ENCODE measurements at places on chromosomes 5 and 9.

GRCh38 chr9:134223091-134223490, 58.7 kb upstream of the RNU6ATAC start:
- no peak overlapping the region for H3K27ac ChIP-seq
- H3K4me1 ChIP-seq = peaks cover 34% of the 10 kb centered on the region
- H3K36me3 ChIP-seq = no peaks in the 10 kb centered on the region
- DNase-seq = no peak
- no peak overlapping the region for H3K4me3 ChIP-seq
- H3K27me3 ChIP-seq = no peaks in the 10 kb centered on the region

- H3K27ac ChIP-seq = no peak overlapping the region
- H3K4me3 ChIP-seq = no peak overlapping the region
- peak; percentile 65 for DNase-seq
- no peaks in the 10 kb centered on the region for H3K27me3 ChIP-seq
- H3K4me1 ChIP-seq = peaks cover 30% of the 10 kb centered on the region
These were observed 4.7 kb downstream of the SH3RF2 start for GRCh38 chr5:145941096-145941447.

DNA sequence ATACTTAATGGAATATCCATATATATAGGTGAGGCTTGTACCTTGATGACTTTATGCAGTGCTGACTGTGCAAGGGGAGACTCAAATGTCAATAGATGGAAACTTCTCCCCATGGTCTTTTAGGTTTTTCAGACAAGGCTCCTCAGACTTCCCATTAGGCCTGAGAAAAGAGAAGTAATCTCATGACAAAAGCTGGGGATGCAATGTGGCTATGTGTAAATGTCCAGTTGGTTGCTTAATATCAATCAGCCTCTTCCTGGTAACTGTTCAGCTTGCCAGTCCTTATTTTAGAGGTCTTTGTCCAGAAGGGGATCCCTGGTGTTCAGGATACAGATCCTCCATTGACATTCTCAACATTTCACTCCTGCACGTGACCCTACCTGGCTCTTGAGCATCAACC, 621.1 kb upstream of the CDH18 start:
- H3K4me1 ChIP-seq = no peaks in the 10 kb centered on the region
- no peaks in the 10 kb centered on the region for H3K27me3 ChIP-seq
- H3K4me3 ChIP-seq = no peak overlapping the region
- DNase-seq = no peak

GRCh38 chr5:14501353-14502293, 80.0 kb upstream of the OTULINL start:
- H3K27ac ChIP-seq = no peak overlapping the region
- peaks cover 61% of the 10 kb centered on the region for H3K36me3 ChIP-seq
- DNase-seq = no peak
- no peak overlapping the region for H3K4me3 ChIP-seq
- no peaks in the 10 kb centered on the region for H3K27me3 ChIP-seq
- no peaks in the 10 kb centered on the region for H3K4me1 ChIP-seq

GRCh38 chr5:169754737-169755136, 117.7 kb downstream of the DOCK2 start:
- no peaks in the 10 kb centered on the region for H3K4me1 ChIP-seq
- DNase-seq = peak; percentile 40
- H3K36me3 ChIP-seq = no peaks in the 10 kb centered on the region
- no peak overlapping the region for H3K4me3 ChIP-seq
- H3K27me3 ChIP-seq = no peaks in the 10 kb centered on the region

DNA sequence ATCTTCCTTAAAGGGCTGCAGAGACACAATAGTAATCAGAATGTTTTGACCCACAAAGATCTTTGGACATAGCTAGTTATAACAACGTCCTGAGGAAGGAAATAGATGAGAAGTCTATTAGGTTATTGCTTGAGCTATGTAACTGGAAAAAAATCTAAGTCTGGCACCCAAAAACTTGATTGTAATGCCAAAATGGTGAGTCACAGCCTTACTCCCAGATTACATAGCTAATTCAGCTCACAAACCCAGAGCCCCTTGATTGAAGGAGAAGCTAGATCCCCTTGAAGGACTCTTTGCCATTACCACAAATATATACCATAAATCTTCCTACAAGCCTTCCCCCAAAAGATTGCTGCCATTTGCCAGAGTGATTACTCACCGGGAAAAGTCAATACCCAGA, 341.8 kb upstream of the KIF2A start:
- DNase-seq = no peak
- no peaks in the 10 kb centered on the region for H3K4me1 ChIP-seq
- H3K4me3 ChIP-seq = no peak overlapping the region
- no peak overlapping the region for H3K27ac ChIP-seq
- H3K27me3 ChIP-seq = no peaks in the 10 kb centered on the region
- H3K36me3 ChIP-seq = no peaks in the 10 kb centered on the region

GRCh38 chr9:80158131-80158530, 586.4 kb downstream of the TLE4 start:
- H3K27me3 ChIP-seq = no peaks in the 10 kb centered on the region
- DNase-seq = no peak
- H3K4me3 ChIP-seq = no peak overlapping the region
- H3K27ac ChIP-seq = no peak overlapping the region

DNA sequence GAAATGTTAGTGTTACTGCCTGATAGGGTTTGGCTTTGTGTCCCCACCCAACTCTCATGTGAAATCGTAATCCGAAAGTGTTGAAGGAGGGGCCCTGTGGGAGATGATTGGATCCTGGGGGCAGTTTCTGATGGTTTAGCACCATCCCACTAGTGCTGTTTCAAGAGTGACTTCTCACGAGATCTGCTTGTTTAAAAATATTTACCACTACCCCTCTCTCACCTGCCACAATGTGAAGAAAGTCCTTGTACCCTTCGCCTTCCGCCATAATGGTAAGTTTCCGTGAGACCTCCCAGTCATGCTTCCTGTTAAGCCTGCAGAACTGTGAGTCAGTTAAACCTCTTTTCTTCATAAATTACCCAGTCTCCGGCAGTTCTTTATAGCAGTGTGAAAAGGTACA, 2.6 kb upstream of the RFX3 start:
- H3K27me3 ChIP-seq = no peaks in the 10 kb centered on the region
- no peak overlapping the region for H3K27ac ChIP-seq
- no peaks in the 10 kb centered on the region for H3K36me3 ChIP-seq
- peaks cover 26% of the 10 kb centered on the region for H3K4me1 ChIP-seq
- H3K4me3 ChIP-seq = no peak overlapping the region

DNA sequence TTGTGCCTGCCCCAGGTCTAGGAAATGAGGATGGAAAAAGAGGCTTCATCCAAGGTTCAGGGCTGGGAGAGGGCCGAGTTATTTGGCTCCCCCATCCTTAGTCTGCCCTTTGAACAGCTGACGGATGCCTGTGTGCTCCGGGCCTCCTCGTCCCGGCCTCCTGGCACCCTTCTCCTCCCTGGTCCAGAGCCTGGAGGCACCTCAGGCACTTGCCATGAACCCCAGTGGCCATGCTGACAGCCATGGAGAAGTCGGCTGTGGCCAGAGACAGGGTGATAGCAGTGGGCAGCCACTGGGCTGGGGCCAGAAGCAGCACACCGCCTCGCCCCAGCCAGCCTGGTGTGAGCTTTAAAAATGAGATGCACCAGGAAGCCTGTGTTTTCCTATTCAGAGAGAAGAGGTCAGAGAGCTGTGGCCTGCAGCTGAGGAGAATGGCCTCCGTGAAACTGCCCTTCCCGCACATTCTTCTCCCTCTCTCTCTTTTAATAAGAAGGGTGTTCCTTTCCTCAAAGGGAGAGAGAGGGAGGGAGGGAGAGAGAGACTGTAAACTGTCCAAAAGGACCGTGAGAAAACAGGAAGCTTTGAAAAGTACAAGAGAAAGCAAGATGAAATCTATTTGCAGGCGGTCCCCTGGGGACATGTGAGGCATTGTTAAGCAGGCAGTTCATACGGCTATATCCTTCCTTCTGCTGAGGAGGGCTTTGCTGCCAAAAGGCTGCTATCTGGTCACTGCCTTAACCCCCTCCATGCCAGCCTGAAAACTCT, 55.3 kb downstream of the ZNF366 start:
- H3K4me3 ChIP-seq = no peak overlapping the region
- no peak for DNase-seq
- no peaks in the 10 kb centered on the region for H3K36me3 ChIP-seq
- peak overlapping the region; percentile 90 for H3K27ac ChIP-seq
- H3K27me3 ChIP-seq = no peaks in the 10 kb centered on the region

GRCh38 chr9:95989297-95989696, 113.8 kb downstream of the ERCC6L2 start:
- no peaks in the 10 kb centered on the region for H3K36me3 ChIP-seq
- DNase-seq = no peak
- no peaks in the 10 kb centered on the region for H3K27me3 ChIP-seq
- no peak overlapping the region for H3K4me3 ChIP-seq
- H3K4me1 ChIP-seq = no peaks in the 10 kb centered on the region

DNA sequence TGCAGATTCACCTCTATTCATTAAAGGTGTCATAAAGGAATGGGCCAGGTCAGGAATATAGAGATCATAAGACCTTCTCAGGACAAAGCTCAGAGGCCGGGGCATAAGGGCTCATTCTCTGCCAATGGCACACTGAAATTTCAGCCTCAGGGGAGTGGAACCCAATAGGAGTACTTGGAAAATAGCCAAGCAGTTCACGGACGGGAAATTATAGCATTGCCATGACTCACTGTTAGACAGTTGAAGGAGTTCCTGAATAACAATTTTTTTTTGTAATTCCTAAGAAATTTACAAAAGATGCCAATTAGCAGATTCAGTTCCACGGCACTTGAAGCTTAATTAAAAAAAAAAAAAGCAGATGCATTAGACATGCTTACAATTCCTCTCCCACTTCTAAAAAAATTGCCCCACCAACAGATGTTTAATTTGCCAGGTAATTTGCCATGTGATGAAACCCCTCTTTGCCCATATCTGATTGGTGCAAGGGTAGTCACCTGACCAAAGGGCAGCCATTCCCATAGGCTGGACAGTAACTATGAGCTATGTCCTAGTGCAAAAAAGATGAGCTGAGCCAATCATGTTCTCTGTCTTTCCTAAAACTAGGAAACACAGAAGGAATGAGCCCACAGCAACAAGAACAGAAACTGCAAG, 58.6 kb downstream of the PTCD2 start:
- no peak overlapping the region for H3K27ac ChIP-seq
- no peaks in the 10 kb centered on the region for H3K27me3 ChIP-seq
- no peaks in the 10 kb centered on the region for H3K36me3 ChIP-seq
- H3K4me3 ChIP-seq = no peak overlapping the region

GRCh38 chr9:92147030-92147851, 32.0 kb upstream of the SPTLC1 start:
- H3K36me3 ChIP-seq = no peaks in the 10 kb centered on the region
- DNase-seq = peak; percentile 89
- no peaks in the 10 kb centered on the region for H3K27me3 ChIP-seq
- H3K4me3 ChIP-seq = peak overlapping the region; percentile 9

- no peak overlapping the region for H3K4me3 ChIP-seq
- H3K27ac ChIP-seq = no peak overlapping the region
- no peaks in the 10 kb centered on the region for H3K27me3 ChIP-seq
- DNase-seq = no peak
- no peaks in the 10 kb centered on the region for H3K36me3 ChIP-seq
These were observed 242.1 kb downstream of the BNC2 start for GRCh38 chr9:16628413-16628812.

- no peaks in the 10 kb centered on the region for H3K27me3 ChIP-seq
- H3K4me3 ChIP-seq = no peak overlapping the region
- DNase-seq = no peak
- peaks cover under 1% of the 10 kb centered on the region for H3K4me1 ChIP-seq
These were observed 79.2 kb downstream of the RGS3 start for GRCh38 chr9:113542741-113543140.
